ENCODE measurements at places on chromosomes 1 and 21.
A peak's percentile ranks its signal among the peaks of the same experiment; 100 is the strongest.

DNA sequence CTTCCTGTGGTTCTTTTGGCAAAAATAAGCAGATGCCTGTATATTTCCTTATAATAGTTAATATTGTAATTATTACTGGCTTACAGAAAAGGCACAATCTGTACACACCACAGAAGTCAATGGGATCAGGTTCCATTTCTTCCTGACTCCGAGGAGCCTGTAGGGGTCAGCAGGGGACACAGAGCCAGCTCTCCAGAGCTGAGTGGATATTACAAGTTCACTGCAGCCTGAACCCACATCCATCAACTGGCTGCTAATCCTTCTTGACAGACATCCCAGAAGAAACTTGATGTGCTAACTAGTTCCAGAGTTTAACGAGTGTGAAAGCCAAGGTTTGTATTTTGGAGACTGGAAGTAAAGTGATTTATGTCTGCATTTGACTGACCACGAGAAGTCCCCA, 203.8 kb downstream of the LMX1A start:
- DNase-seq = peak; percentile 62

- DNase-seq = no peak
Measured at GRCh38 chr21:33388188-33388587, 15.0 kb upstream of the IFNGR2 start.

- no peak for DNase-seq
Measured at GRCh38 chr1:35062518-35063196, 16.5 kb upstream of the ZMYM1 start.

- DNase-seq = peak; percentile 49
Measured at GRCh38 chr21:17512253-17513213, at the start of gene CXADR. Gene CXADR (plus strand): TSS chr21:17513043. CDS start chr21:17513130, 87 bp downstream.

GRCh38 chr1:2074944-2075740, 24.9 kb downstream of the PRKCZ start:
- DNase-seq = no peak

DNA sequence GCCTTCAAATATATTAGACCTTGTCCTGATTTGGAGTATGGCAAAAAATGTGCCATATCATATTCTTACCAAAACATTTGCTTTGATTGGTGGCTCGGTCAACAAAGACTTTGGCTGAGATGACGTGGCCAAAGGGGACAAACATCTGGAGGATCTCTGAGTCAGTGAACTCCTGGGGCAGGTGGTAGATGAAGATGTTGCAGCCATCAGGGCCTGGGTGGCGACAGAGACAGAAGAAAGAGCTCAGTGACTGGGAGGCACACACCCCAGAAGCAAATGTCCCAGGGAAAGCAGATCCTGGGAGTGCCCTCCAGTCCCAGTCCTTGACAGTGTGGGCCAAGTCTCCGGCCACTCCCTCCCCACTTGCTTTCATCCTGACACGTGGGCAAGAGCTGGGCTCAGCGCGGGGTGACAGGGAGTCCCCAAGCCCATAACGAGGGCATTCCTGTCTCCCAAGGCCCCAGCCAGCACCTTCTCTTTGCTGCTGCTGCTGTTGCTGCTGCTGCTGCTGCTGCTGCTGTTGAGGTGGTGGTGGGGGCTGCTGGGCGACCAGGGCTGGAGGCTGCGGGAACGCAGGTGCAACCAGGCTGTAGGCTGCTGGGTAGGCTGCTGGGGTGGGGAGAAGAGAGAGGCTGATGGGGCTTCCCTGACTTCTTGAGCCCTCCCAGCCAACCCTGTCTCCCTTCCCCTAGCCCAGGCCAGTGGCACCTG, 10.7 kb downstream of the CELF3 start:
- no peak for DNase-seq

DNA sequence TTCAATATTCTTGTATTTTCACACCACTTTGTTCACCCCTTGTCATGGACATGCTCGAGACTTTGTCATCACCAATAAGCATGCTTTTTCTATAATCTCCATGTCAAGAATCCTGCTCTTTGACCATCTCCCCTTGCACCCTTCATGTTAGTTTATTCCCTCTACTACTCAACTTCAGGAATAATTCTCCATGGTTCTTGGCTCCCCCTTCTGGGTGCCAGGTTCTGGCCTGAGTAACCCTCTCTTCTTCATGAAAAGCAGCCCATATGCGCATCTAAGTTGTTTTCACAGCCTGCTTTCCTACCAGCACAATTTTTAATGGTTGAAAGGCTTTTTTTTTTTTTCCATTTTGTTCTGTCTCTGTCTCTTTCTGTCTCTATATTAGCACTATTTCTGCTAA, 160.7 kb downstream of the LEPR start:
- no peak for DNase-seq

- DNase-seq = no peak
Measured at GRCh38 chr1:202951437-202951836, 6.7 kb downstream of the ADIPOR1 start.

GRCh38 chr1:118155106-118155505, 29.9 kb downstream of the SPAG17 start:
- peak; percentile 19 for DNase-seq

- DNase-seq = no peak
Measured at GRCh38 chr1:230094746-230095145, 27.7 kb downstream of the GALNT2 start.

GRCh38 chr1:41476807-41477361, 7.6 kb downstream of the EDN2 start:
- DNase-seq = no peak

DNA sequence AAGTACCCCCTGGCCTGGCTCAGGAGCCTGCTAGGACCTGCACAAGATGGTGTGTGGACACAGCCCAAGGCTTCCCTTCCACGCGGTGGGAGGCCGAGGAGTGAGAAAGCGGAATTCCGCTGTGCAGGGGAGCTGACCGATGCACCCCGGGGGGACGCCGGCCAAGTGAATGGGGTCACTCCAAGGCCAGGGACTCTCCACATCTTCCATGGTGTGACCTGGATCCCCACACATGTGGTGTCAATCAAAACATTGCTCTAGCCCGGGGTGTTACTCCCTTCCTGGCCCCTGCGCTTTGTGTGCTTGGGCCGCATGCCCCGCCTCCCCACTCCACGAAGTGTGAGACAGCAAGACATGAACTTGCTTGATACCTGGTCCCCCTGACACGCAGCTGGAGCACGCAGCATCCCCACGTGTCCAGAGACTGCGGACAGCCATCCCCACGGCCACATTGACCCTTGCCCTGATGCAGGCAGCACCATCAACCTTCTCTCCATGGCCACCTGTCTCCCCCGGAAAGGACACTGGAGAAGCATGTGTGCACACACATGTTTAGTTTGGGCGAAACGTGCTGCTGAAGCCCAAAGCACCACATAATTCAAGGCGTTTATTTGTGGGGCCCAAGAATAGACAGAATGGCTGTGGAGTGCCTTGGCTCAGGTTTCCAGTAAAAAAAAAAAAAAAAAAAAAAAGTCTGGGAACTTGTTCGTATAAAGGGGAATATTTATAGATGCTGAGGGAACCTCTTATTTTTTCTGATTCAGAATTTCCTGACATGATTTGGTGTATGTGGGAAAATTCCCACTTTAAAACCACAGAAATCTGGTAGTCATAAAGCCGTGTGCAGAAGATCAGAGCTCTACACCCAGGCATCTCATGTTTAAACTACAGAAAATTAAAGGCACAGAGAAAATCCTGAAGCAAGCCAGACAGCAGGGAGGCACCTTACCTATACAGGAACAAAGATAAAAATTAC, 171.7 kb downstream of the HUNK start:
- peak; percentile 88 for DNase-seq

- DNase-seq = no peak
Measured at GRCh38 chr1:246126580-246126979, 380.5 kb downstream of the SMYD3 start.

- peak; percentile 3 for DNase-seq
Measured at GRCh38 chr1:103900005-103900404, 150.3 kb downstream of the AMY1C start.

- peak; percentile 78 for DNase-seq
Measured at GRCh38 chr1:31243501-31244286, 4.0 kb upstream of the NKAIN1 start.

GRCh38 chr1:30976143-30976542, 67.6 kb upstream of the SDC3 start:
- DNase-seq = no peak

DNA sequence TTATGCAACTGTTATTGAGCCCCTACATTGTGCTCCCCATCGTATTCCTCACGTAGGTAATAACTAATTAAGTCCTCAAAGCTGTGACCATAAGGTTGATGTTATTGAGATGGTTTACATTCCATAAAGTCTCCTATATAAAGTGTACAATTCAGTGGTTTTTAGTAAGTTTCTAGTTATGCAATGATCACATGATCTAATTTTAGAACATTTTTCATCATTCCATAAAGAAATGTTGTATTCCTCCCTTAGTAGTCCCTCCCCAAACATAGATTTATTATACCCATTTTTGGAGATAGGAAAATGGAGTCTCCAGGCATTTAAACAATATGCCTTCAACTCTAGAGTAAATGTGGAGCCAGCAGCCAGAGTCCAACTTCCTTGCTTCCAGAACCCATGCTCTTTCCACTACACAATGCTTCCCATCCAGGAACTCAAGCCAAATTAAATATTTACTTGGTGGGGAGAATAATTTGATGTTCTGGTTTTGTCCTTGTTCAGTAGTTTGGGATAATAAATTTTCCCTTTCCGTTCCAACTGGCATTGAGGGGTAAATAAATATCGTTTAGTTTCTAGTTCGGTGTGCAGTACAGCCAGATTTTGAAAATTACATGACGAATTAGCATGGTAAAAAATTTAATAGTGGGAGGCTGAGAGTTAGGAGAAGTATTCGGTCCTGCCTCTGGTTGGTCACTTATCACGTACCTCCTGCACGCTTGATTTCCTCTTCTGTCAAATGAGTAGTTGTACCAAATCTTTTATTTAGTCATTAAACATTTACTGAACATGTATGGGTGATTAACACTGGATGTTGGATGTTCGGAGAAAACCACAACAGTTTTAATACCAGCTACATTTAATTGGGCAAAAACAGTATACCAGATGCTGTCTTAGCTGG, 66.3 kb downstream of the CACHD1 start:
- DNase-seq = no peak

DNA sequence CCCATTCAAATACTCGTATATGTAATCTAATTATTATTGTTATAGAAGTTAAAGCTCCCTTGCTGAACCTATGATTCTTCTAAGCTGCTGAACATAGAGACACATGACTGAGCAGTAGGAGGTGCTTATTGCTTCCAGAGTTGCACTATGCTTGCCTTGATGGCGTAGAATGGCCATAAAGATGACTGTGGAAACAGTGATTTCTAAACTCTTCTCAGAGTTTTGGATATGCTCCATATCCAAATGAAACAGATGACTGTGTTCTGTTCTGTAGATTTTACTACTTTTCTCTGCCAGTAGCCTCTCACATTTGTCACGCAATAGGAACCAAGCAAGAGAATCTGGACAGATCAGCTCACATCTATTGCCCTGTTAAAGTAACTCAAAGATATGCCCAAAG, 88.1 kb upstream of the CACYBP start:
- no peak for DNase-seq

DNA sequence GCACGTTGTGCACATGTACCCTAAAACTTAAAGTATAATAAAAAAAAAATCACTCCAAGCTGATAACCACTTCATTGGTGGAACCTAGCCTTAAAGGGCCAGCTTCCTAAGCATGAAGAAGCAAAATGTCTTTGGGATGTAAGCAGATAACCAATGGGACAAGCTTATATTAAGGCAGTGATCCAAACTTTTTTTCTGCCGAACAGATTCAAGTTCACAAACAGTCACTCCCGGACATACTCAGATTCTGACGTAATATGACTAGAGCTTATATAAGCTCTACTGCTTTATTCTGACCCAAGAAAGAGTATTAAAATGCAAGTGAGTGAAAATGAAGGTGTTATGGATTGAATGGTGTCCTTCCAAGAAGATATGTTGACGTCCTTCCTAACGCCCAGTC, 44.9 kb upstream of the HIVEP3 start:
- no peak for DNase-seq
